ENCODE measurements at places on chromosomes 6 and 20. TPM values are rescaled to one million over a fixed set of nuclear protein-coding genes. Genes with fewer than 3 reads are reported as not detected.
A peak's percentile ranks its signal among the peaks of the same experiment; 100 is the strongest.

The ATAT1 gene
- total RNA-seq: 5.4 TPM

The C6orf141 gene
- 20.8 TPM for total RNA-seq

The HEY2 gene
- total RNA-seq: 2.6 TPM

The HLA-DPA1 gene
- 10.5 TPM for total RNA-seq

The TP53TG5 gene
- total RNA-seq: not detected

The MRPL14 gene
- total RNA-seq: 20.8 TPM

The PHF20 gene
- 25.1 TPM for total RNA-seq

The FOXF2 gene
- not detected for total RNA-seq

GRCh38 chr6:159204605-159205004 is 35.4 kb downstream of the FNDC1 start:
- no peaks in the 10 kb centered on the region for H3K4me1 ChIP-seq
- no peak overlapping the region for H3K4me3 ChIP-seq
- no peak overlapping the region for H3K27ac ChIP-seq
- no peaks in the 10 kb centered on the region for H3K27me3 ChIP-seq

DNA sequence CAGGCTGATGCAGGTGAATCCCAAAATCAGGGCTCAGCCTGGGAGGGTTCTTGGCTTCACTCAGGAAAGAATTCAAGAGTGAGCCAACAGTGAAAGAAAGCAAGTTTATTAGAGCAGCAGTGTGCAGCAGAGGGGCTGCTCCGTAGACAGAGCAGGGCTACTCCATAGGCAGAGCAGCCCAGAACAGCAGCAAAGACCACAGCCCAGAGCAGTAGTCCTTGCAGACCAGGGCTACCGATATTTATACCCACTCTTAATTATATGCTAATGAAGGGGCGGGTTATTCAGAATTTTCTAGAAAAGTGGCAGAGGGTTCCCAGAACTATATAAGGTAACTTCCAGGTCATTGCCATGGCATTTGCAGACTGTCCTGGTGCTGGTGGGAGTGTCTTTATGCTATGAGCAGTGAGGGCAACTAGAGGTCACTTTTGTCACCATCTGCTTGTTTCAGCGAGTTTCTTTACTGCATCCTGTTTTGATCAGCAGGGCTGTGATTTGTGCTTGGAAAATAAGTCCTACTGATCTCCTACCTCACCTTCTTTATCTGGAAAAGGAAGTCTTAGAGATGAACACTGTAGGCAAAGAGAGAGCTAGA is 39.8 kb upstream of the PTPN1 start:
- no peaks in the 10 kb centered on the region for H3K36me3 ChIP-seq
- no peak for DNase-seq
- H3K27me3 ChIP-seq: no peaks in the 10 kb centered on the region
- H3K4me1 ChIP-seq: peaks cover 13% of the 10 kb centered on the region
- no peak overlapping the region for H3K4me3 ChIP-seq

DNA sequence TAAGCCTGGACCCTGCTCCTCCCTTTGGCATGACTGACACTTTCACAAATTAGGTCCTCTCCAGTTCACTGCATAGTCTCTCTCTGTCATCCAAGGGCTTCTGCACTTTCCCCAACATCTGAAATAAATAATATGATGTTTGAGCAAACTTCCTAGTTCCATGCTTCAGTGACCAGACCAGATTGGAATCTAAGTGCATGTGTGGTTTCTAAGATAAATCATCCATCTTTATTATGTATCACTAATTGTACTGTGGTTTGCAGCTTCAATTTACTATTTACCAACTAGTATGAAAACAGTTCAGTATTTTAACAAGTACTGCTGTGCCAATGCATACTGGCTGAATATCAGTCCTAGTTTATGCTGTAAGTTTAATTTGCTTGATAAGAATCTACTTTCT is 18.7 kb downstream of the SESN1 start:
- H3K4me3 ChIP-seq: no peak overlapping the region
- no peak for DNase-seq
- no peaks in the 10 kb centered on the region for H3K27me3 ChIP-seq
- H3K27ac ChIP-seq: no peak overlapping the region

DNA sequence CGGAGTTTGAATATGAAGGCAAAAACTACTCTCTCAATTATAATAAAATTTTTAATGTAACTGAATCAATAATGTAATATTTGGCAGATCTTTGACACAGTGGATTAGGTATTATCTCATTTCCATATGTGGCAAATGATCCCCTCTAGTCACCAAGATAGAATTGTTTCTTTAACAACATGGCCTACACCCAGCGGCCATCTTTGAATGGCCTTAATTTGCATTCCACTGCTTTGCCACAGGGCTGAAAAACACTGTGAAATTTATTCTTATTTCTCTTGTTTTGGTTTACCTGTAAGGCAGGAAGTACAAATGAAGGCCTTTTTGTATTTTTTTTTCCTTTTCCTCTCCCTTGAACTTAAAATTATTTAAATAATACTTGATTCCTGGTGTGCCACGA is 162.6 kb upstream of the SCGN start:
- H3K4me1 ChIP-seq: peaks cover 19% of the 10 kb centered on the region
- no peak overlapping the region for H3K4me3 ChIP-seq
- no peak for DNase-seq
- H3K27me3 ChIP-seq: no peaks in the 10 kb centered on the region
- no peaks in the 10 kb centered on the region for H3K36me3 ChIP-seq

- no peak overlapping the region for H3K4me3 ChIP-seq
- H3K36me3 ChIP-seq: no peaks in the 10 kb centered on the region
- H3K4me1 ChIP-seq: peaks cover 8% of the 10 kb centered on the region
These were observed 2.4 kb downstream of the CEP57L1 start for GRCh38 chr6:109097661-109098060.

GRCh38 chr6:107535626-107536025 is 45.7 kb downstream of the SOBP start:
- DNase-seq: no peak
- H3K27me3 ChIP-seq: no peaks in the 10 kb centered on the region
- H3K36me3 ChIP-seq: no peaks in the 10 kb centered on the region
- H3K4me1 ChIP-seq: peaks cover 9% of the 10 kb centered on the region
- no peak overlapping the region for H3K4me3 ChIP-seq

DNA sequence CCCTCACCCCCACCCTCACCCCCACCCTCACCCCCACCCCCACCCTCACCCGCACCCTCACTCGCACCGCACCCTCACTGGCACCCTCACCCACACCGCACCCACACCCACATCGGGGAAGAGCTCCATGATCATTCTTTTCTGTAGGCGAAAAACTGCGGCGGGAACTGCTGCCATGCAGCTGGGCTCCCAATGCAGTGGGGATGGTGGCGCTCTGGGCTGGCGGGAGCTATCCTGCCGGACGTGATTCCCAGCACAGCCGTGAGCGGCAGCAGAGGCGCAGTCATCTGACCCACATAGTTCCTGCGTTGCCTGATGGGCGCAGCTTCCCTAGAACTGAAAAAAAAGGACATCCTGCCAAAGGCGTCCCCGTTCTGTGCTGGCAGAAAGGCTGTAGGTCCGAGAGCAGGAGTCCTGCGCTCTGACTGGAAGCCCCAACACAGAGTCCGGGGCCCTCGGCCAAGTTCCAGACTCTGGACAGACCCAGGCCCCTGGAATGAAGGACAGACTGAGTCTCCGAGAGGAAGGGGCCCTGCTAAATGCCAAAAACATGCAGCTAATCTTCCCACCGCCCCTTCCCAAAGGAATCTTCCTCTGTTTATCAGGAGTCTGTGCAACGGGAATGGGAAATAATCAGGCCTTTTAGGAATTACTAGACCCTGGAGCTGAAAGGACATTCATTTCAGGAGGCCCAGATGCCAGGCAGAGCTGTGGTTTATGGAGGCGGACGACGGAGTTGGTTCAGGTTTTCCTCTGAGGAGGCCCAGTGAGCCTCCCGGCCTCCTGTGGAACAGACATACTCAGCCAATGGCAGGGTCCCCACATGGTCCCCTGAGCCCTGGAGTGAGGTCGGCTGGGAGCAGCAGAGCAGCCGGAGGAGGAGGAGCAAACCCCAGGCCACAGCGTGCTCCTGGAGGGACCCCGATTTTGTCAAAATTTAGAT is 14.1 kb upstream of the TCFL5 start:
- peak; percentile 80 for DNase-seq
- no peak overlapping the region for H3K4me3 ChIP-seq
- no peak overlapping the region for H3K27ac ChIP-seq

GRCh38 chr6:44115866-44116265 is 11.4 kb downstream of the MRPL14 start:
- H3K4me1 ChIP-seq: peaks cover 47% of the 10 kb centered on the region
- H3K27ac ChIP-seq: no peak overlapping the region
- H3K36me3 ChIP-seq: no peaks in the 10 kb centered on the region
- DNase-seq: no peak
- H3K27me3 ChIP-seq: no peaks in the 10 kb centered on the region

DNA sequence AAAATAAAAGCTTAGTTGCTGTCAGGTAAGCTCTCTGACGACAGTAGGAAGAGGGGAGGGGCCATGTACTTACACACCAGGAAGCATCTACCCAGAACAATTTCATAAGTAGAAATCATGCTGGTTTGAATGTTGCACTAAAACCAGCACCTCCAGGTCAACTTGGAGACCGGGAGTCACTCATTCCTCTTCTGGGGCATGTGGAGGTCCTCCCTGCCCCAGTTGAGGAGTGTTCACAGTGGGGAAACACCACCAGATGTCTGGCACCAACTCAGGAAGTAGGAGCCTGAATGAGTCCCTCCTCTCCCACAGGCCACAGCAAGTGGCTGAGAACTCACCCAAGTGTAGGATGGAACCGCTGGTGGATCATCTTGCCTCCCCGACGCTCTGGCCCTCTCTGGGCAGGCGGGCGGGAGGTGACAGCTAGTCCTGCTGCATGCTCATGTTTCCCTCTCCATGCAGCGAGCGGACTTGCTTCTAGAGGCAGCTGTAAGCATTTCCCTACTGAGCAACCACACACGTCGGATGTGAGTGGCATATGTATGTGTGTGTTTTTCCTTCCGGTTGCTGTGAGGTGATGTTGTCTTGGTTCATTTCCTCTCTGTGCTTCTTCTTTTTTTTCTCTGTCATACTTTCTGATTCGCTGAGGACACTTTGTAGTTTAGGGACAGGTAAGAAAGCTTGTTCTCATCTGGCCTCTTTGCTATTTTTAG is 149.5 kb upstream of the NEDD9 start:
- no peak for DNase-seq
- H3K4me1 ChIP-seq: no peaks in the 10 kb centered on the region
- no peaks in the 10 kb centered on the region for H3K36me3 ChIP-seq
- no peak overlapping the region for H3K4me3 ChIP-seq

DNA sequence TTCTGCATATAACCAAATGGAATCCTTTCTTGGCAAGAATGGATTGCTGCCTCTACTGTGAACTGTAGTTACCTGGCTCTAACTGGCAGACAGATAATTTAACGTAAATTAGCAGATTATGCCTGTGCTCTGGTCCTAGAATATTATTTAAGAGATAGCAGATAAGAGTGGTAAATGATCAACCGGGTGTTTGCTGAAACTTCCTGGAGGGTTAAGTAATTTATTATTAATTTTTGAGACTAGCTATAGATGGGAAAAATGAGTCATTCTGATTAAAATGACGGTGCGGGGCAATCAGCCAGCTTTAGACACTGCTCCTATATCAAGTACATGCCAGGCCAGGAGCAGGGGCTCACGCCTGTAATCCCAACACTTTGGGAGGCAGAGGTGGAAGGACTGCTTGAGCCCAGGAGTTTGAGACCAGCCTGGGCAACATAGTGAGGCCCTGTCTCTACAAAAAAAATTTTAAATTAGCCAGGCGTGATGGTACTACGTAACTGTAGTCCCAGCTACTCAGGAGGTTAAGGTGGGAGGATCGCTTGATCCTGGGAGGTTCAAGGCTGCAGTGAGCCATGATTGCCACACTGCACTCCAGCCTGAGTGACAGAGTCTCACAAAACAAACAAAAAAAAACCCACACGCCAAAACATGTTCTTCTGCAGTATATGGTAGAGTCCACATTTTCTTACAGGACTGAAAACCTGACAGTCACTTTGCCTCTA is 22.6 kb downstream of the B4GALT5 start:
- H3K4me1 ChIP-seq: peaks cover 89% of the 10 kb centered on the region
- H3K36me3 ChIP-seq: no peaks in the 10 kb centered on the region
- no peak overlapping the region for H3K4me3 ChIP-seq
- DNase-seq: peak; percentile 78

Measured in body of pancreas (tissue), 4 donors.